ENCODE measurements at places on chromosomes 7 and 10. TPM values are rescaled to one million over a fixed set of nuclear protein-coding genes. Genes with fewer than 3 reads are reported as not detected.

The SLIT1 gene
- 0.46 TPM for total RNA-seq

GRCh38 chr10:43922335-43923280 is 273.9 kb upstream of the ZNF32 start:
- H3K27me3 ChIP-seq, result no peaks in the 10 kb centered on the region
- H3K4me3 ChIP-seq, result no peak overlapping the region
- no peak overlapping the region for H3K27ac ChIP-seq
- peaks cover 4% of the 10 kb centered on the region for H3K36me3 ChIP-seq
- H3K4me1 ChIP-seq, result no peaks in the 10 kb centered on the region

DNA sequence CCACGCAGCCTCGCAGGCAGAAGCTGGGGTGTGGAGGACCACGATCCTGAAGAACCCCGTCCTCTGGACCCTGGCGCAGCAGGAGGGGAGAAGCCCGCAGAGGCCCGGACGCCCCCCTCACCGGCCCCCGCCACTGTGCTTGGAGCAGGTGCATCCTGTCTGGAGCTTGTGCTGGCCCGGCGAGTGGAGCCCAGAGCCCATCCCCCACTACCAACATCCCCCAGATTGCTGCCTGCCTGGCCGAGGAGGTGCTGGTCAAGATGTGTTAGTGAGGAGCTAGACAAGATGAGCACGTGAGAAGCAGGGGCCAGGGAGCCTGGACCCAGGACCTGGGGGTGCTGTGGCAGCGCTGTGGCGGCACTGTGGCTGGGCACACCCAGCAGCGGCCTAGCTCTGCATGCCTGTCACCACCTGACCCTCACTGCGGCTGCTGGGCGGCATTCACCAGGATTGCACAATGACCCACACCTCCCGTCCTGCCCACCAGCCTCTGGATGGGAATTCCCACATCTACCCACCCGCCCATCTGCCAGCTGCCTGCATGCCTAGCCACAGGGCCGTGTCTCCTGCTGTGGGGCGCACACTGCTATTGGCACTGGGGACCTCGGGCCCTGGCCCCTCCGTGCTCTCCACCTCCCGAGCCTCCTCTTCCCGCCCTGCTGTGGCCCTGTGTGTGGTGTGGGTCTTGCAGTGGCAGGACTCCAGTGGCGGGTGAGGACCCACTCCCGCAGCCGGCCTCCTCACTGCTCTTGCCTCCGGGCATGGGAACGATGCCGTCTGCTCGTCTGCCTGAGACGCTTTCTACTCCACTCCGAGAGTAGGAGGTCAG is 11.8 kb downstream of the GPR146 start:
- H3K4me1 ChIP-seq, result peaks cover 6% of the 10 kb centered on the region
- DNase-seq, result no peak
- H3K4me3 ChIP-seq, result no peak overlapping the region

- H3K36me3 ChIP-seq, result no peaks in the 10 kb centered on the region
- DNase-seq, result no peak
- no peaks in the 10 kb centered on the region for H3K4me1 ChIP-seq
- no peak overlapping the region for H3K4me3 ChIP-seq
- no peak overlapping the region for H3K27ac ChIP-seq
- H3K27me3 ChIP-seq, result no peaks in the 10 kb centered on the region
Measured at GRCh38 chr7:23864973-23865372, 155.0 kb downstream of the STK31 start.

- H3K4me3 ChIP-seq, result no peak overlapping the region
- H3K27ac ChIP-seq, result no peak overlapping the region
- H3K36me3 ChIP-seq, result no peaks in the 10 kb centered on the region
- DNase-seq, result no peak
- H3K27me3 ChIP-seq, result no peaks in the 10 kb centered on the region
- no peaks in the 10 kb centered on the region for H3K4me1 ChIP-seq
Measured at GRCh38 chr7:98493030-98493778, 92.3 kb upstream of the BAIAP2L1 start.
